Stimulated activated CD4-positive, alpha-beta T cell treated with anti-CD3 and anti-CD28 coated beads, TNF-alpha, amount 100 ng/mL, for 48 hours (primary cell): ENCODE measurements at places on chromosomes 7 and 10.

DNA sequence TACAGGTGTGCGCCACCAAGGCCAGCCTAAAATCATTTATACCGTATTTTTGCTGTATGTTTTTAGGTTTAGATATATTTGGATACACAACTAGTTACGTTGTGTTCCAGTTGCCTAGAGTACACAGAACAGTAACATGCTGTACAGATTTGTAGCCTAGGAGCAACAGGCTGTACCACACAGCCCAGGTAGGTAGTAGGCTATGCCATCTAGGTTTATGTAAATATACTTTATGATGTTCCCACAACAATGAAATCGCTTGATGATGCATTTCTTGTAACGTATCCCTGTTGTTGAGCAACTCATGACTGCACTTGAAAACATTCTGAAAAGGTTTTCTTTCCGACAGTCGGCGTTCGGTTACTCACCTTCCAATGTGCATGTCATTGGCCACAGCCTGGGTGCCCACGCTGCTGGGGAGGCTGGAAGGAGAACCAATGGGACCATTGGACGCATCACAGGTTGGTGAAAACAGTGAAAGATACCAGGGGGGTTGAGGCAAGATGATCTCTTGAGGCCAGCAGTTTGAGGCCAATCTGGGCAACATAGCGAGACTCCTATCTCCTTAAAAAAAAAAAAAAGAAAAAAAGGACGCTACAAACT is 7.7 kb downstream of the PNLIP start:
- no peak for DNase-seq

GRCh38 chr7:30859940-30860496 is 51.6 kb upstream of the AQP1 start:
- no peak for DNase-seq

DNA sequence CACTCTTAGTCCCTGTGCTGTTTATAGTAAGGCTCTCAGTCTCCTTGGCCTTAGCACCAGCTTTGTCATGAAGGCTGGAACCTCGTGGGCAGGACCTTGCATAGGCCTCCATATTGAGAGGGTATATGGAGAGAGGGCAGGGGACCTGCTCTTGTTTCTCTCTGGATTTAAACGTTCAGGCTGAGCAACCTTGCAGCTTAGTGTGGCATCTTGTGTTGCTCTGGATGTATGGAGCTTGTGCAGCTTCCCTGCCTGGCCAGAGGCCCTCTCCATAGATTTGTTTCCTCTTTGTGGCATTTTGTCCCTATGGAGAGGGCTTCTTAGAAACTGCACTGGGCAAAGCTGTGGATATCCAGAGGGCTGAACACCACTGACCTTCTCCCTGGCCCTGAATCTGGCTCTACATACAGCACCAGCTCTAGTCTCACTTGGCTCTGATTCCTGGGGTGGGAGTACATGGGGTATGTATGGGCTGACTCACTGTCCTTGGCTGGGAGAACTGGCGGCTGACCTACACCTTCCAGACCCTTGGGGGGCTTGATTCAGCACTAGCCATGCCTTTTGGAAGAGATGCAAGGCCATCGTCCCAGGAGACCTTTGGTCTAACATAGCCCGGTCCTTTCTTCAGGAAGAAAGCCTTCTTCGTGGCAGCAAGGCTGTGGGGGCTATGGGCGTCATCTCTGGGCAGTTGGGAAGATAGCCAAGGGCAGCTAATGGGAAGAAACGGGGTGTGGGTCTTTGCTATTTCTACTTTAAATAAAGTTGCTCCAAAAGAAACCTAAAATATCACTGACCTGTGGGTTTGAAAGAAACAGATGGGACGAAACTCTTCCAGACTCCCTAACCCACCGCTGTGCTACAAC is 30.5 kb downstream of the ITPRIP start:
- DNase-seq = no peak

- DNase-seq = no peak
Measured at GRCh38 chr10:91036807-91037411, 116.0 kb upstream of the ANKRD1 start.

DNA sequence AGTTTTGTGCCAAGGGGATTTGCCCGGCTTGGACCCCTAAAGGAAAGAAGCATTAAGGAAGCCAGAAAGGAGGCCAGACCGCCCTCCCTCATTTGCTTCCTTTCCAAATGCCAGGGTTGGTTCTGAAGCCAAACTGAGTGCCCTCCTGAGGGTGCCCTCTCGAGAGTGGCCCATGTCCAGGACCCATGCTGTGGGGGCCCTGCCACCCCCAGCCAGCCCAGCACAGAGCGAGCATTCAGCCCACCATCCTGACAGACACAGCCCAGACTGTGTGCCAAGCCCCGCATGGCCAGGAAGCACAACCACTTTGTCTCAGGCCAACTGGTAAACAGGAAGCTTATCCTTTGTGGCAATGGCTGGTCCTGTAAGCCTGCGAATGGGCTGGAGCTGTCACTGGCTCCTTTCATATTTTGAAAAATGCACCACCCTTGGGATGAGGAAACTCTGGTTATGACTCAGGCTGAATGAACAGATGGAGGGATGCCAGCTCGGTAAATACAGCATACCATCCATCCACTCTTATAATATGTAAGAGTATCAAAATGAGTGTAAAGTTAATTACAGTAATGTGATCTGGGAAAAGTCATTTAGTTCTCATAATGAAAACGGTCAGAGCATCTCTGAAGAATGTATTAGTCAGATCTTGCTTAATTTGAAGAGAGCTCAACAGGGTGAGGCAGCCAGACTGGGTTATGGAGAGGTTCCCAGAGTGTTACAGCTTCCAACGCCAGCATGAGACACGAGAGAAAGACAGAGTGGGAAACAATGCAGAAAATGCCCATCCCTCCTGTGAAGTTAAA is 65.0 kb downstream of the STK17A start:
- no peak for DNase-seq

- DNase-seq = no peak
Measured at GRCh38 chr7:24762771-24763170, 5.5 kb upstream of the GSDME start.

GRCh38 chr7:110007320-110008063 is 1083.4 kb upstream of the LRRN3 start:
- no peak for DNase-seq

- no peak for DNase-seq
Measured at GRCh38 chr7:65962033-65962432, 20.0 kb downstream of the GUSB start.

DNA sequence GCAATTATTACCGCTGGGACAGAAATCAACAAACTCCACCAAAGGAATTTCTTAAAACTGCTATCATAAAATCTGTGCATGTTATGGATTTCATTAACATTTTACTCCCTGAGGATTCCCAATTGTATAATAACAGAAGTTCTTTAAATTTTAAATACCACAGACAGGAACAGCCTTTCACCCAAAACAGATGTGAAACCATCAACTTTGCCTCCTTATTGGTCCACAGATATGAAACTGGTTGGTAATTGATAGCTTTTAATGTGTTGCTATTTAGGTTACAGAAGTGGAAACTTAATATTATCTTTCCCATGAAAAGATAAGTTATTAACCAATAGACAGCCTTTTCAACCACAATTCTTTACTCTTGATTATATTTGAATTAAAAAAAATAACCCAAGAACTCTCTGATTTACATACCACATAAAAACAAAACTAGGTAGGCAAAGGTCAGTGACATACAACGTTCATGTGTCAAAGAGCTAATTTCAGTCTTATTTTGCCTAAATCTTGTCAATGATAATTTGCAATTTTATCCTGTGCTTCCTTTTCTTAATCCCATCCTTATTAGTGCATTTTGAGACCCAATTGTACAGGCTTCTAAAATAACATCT is 90.0 kb downstream of the NRP1 start:
- no peak for DNase-seq

- no peak for DNase-seq
Measured at GRCh38 chr7:92695308-92696261, 105.4 kb upstream of the FAM133B start.

DNA sequence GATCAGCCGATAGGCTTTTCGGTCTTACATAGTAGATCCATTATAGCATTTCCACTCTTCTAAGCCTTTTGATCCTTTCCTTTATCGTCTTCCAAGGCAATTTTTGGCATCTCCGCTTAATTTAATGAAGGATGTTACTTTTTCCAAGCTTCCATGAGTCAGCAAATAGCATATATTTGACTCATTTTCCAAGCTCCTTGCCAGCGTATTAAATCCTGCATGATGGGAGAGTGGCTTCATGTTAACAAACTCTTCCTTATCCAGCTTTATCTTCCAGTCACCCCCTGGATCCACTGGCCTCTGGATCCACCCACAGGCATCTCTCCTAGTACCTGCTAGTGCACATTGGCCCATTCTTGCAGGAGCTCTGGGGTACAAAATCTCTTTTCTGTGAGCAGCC is 13.0 kb downstream of the OR9A2 start:
- DNase-seq = no peak

GRCh38 chr10:62806251-62806650 is 1.7 kb downstream of the ADO start:
- DNase-seq = no peak

GRCh38 chr7:78585980-78586379 is 787.4 kb downstream of the PHTF2 start:
- no peak for DNase-seq

DNA sequence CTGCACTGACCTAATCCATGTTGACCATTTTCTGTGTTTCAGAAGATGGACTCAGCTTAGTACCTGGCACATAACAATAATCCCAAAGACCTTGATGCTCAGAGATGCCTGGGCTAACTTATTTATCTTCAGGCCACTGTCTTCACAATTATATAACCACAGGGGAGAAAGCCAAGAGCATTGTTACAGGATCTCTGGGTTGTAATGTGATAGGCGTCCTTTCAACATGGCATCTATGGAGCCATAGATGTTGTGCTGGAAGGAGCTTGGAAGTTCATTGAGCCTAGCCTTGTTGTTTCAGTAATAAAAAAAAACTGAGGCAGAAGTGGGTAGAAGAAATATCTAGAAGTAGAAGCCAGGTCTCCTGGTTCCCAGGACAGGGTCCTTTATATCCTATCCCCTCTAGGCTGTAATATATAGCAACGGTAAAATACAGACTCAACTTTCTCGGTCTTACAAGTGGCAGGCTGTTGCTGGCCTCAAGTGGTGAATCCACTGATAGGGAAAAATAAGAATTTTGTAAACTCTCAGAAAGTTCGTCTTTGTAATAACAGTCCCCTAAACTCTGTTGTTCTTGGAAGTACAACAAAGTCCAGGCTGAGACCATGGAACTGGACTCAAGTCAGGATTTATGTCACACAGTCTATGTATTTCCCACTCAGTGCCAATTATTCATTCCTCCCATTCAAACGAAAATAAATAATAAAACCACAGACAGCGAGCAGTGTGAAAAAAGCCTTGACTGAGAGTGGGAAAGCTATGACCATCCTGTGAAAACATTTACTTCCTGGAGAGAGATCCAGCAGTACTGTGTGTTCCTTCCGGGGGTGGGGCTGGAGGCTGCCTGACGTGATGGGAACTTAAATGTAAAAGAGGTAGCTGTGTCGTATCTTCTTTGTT is 277.6 kb downstream of the REEP3 start:
- no peak for DNase-seq

DNA sequence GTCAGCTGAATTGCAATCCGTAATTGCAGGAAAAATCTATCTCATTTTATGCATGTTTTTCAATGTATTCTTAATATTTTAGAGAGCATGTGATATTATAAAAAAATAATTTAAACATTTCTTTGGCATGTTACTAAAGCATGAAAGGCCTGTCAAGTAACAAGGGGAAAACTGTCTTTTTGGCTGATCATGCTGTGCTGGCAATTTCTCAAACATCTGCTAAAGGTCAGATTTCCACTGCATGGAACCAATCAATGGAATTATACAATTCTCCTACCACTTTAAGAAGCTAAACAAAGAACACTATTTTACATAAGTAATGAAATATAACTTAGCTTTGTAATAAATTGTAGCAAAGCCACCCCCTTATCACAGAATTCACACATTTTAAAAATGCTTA is 49.4 kb downstream of the JMJD1C start:
- no peak for DNase-seq
